ENCODE measurements at places on chromosomes 6 and 20.

DNA sequence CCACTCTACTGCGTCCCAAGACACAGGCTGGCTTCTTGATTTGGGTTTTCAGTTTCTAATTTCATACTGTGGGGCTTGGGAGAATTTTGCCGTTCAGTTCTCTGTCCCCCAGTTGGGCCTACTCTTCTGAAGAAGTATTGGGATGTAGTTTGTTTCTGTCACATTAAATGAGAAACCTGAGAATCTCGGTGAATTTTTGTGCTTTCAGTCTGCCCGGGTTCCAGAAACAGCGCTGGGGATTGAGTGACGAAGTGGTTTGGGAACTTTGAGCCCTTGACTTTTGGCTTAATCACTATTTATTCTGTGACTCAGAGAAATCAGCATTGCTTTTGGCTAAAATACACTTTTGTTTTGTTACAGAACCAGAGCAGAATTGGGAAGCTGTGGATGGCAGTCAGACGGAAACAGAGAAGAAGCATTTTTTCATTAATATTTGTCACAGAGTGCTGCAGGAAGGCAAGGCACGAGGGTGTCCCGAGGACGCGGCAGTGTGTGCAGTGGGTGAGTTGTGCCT, 74.0 kb downstream of the IGF2R start:
- no peak for DNase-seq

DNA sequence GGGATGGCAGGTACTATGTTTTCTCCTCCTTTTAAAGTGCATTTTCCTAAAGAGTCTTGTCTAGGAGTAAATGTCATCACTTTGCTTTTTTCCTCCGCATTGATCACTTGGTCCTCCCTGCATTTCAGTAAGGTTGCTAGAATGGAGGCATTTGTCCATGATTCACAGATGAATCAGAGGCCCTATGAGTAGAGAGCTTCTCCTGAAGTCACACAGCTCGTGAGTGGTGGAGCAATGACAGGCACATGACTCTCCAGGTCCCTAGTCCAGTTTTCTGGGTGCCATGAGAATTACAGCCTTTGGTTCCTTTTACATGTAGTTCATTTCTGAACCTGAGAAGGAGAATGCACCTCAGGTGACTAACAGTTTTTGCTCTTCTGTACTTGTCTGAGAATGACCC, 50.5 kb downstream of the HLA-A start:
- no peak for DNase-seq

GRCh38 chr6:14001329-14002012, 76.7 kb downstream of the RNF182 start:
- DNase-seq: no peak

GRCh38 chr20:24109008-24109407, 120.4 kb upstream of the GGTLC1 start:
- no peak for DNase-seq

DNA sequence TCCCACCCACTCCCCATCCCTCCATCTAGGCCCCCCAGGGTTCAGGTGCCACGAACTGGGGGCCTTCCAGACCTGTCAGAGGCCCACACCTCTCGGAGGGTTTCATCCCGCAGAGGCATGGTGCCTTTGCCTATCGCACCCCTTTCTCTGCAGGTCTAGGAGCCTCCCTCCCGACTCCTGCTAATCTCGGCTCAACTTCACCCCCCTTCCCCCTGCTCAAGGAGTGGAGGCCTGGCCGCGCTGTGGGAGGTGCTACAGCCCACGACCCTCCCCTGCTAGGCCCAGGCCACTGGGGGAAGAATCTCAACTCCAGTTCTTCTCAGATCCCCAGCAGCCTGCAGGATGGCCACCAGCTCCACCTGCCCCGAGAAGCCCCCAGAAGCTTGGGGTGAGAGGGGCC, at the start of gene TULP1:
Gene TULP1, minus strand, starts transcription at position 157 of the 400 bp plus-strand sequence. Its CDS starts 38 bp downstream, at position 119.
- DNase-seq: no peak

DNA sequence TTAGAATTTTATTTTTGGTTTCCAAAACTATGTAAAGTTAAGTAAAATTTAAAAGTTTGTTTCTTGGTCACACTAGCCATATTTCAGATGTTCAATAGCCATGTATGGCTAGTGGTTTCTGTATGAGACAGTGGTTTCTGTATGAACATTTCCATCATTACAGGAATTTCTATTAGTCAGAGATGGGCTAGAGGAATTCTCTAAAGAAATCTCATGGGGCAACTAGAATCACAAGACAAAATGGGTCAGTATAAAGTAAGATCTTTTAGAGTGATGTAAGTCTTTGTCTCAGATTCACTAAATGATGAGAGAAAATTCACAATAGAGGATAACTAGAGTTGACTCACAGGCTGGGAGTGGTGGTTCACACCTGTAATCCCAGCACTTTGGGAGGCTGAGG, 149.0 kb downstream of the FUT9 start:
- DNase-seq: no peak

DNA sequence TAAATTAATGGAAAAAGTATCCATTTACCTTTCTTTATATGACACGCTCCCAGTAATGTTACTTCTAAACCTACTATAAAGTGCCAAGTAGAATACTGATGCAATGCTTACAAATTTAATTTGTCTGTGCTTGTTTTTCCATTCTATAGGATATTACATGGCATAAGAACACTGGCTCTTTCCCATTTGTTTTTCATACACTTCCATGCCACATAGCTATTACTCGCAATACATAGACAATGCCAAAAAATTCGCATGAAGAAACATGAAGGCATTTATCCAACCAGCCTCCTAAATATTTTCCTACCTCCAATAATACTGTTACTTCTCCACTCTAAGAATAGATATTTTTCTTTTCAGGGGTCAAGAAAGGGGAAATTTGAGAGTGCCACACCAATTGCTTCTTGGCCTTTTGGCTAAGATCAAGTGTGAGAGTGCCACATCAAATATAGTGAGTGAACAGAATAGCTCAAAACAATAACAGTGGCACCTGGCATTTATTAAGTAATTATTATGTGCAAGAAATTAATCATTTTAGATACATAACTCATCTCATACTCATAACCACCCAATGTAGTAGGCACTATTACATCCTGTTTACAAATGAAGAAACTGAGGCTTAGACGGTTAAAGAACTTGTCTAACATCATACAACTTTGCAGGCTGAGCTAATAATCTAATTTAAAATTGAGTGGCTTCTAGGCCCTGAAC, 845 bp upstream of the DST start:
- no peak for DNase-seq

DNA sequence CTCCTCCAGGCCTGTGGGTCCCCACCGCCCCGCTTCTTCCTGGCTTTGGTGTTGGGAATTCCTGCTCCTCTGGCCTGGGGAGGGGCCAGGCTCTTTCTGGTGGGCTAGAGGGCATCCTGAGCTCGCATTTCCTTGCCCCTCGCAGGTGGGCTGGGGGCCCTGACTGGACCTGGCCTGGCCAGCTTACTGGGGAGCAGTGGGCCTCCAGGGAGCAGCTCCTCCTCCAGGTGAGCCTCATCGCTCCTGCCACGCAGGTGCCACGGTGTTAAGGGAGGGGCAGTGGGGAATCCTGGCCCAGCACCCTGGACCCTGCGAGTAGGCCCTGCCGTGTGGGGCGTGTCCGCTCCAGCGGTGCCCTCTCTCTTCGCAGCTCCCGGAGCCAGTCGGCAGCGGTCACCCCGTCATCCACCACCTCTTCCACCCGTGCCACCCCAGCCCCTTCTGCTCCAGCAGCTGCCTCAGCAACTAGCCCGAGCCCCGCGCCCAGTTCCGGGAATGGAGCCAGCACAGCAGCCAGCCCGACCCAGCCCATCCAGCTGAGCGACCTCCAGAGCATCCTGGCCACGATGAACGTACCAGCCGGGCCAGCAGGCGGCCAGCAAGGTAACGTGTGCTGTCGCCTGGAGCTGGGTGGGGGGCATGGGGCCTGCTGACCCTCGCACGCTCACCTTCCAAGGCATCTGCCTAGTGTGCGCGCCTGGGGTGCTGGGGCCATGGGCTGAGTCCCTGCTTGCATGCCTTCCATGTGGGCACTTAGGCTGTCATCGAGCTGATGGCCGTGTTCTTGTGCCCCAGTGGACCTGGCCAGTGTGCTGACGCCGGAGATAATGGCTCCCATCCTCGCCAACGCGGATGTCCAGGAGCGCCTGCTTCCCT, 4.7 kb downstream of the ADRM1 start:
- no peak for DNase-seq
